ENCODE measurements at places on chromosomes 5 and 9. TPM values are rescaled to one million over a fixed set of nuclear protein-coding genes. Genes with fewer than 3 reads are reported as not detected.

DNA sequence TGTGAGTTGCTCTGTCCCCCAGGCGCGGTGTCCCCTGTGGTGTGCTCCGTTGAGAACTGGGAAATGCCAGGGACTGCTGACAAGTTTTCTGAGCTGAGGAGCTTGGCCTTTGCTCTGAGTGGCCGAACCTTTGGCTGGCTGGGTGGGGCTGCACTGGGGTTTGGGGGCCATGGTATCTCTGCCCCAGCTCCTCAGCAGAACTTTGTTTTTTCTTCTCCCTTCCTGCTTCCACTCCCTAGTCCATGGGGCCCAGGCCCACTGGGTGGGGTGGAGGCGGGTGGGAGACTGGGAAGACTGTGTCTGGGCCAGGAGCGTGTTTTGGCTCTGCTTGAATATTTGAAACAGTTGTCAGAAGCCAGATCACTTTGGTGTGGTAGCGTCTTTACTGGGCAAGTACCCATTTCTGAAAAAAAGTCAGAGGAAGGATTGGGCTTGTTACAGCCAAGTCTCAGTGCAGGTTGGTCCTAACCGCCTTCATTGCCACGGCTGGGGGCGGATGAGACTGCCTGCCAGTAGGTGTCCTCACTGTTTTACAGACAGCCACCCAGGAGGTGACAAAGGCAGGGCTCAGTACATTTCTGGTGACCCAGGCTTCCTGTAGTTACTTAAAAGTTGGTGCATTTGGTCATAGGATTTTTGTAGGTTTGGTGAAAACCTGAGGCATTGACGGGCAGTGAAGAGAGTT lies 92.7 kb downstream of the DAB2IP start:
- peak; percentile 64 for DNase-seq

DNA sequence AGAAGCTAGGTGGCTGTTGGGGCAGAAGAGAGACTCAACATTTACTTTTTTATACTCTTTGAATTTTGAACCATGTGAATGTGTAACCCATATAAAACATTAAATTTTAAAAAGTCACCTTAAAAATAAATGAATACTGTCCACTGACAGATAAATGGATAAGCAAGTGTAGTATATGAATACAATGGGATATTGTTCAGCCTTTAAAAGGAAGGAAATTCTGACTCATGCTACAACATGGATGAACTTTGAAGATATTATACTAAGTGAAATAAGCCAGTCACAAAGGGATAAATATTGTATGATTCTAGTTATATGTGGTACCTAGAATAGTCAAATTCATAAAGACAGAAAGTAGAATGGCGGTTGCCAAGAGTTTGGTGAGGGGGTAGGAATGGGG lies 113.9 kb downstream of the TMEM174 start:
- no peak for DNase-seq

The SLC23A1 gene
- total RNA-seq, result not detected

The ARHGEF28 gene
- 2.6 TPM for total RNA-seq

DNA sequence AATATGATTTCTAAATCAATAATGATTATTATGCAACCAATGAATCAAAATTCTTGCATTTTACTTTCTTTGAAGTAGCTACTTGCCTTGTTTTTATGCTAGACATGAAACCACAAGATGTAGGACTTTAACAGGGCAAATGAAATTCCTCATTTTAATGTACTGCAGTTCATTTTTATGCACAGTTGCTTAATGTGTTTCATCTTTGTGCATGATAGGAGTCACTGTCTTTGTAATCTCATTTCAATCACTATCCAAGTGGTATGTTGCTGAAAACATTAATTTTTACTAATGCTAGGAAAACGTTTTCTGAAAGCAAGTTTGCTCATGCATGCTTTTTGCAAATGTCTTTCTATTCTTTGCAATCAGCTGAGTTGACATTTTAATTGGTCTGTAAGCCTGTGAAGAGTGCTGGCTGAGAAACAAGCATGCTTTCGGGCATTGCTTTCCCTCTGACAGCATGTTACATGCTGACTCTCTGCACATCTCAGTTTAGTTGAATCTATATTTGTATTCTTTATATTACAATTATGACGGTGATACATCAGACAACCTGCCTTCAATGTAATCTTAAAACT lies 535.0 kb upstream of the CDH18 start:
- DNase-seq, result no peak

- DNase-seq, result no peak
These were observed 7.8 kb upstream of the DELE1 start for GRCh38 chr5:141915881-141916336.

DNA sequence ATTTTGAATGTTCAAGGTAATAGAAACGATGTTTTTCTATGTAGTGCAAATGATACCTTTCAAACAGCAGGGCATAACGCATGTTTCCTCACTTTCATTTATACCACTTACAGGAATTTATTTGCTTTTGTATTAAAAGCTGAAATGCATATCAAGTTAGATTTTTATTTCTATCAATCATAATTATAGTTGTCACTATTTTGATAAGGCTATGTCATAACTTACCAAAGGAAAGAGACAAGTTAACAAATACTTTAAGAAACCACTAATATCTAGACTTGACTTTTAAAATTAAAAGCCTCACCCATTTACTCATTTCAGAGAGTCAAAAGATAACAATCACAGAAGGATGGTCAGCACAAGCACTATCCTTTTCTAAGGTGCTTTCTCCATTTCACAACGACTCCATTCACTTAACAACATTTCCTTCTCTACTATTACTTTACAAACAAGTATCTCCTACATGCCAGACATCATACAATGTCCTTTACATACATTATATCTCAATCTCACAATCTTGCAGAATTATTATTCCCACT lies 12.6 kb downstream of the ERP44 start:
- no peak for DNase-seq

The SH2D3C gene
- 21.5 TPM for total RNA-seq

The CNTFR gene
- total RNA-seq, result 21.3 TPM

GRCh38 chr5:138980441-138980840 lies 105.3 kb upstream of the LRRTM2 start:
- no peak for DNase-seq

DNA sequence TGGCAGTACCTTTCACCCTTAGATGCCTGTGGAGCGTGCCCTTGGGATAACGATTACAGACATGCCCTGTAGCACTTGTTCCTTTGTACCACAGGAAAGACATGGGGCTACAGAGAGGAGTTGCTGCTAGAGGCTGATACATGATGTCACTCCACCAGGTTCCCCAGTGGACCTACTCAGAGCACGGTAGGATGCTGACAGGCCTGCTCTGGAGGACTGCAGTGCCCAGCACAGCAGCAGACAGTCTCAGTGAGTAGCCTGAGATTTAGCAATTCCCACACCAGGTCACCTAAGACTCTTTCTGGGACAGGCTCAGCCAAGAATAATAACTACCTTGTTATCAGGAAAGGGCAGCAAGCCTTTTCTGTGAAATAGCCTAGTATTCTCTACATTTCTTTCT lies 28.8 kb downstream of the PDE4D start:
- no peak for DNase-seq

DNA sequence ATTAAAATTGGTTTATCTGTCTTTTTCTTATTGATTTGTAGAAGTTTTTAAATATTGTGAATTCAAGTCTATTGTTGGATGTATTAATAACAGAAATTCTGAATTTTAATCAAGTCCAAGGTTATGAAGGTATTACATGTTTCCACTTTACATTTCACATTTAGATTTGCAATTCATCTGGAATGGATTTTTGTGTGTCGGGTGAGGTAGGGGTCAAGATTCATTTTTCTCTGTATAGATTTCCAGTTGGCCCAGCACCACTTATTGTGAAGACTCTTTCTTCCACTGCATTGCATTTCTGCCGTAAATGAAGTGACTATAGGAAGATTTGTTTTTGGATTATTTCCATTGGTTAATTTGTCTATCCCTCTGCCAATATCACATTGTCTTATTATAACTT lies 35.5 kb upstream of the DMRT2 start:
- no peak for DNase-seq

GRCh38 chr5:75412111-75412990 lies 75.3 kb downstream of the HMGCR start:
- DNase-seq, result no peak

DNA sequence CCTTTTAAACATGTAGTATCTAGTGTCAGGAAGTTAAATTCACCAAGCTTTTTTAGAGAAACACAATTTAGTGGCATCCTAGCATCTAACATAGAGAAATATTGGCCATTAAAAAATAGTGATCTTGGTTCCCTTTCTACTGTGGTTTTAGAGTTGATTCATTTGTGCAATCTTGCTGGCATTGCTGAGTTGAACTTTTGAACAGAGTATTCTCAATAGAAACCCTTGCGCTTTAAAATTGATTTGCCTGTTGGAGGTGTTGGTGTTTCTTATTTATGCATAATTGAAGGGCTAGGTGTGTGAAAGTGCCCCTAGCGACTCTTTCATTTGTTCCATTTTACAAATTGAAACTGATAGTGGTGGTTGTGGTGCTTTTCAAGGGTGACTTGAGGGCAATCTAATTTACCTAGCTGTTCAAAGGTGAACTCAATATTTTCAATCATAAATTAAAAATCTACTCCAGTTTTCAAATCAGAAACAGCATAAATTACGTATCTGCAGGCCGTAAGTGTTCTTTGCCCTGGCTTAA lies 73.0 kb upstream of the MPDZ start:
- no peak for DNase-seq

DNA sequence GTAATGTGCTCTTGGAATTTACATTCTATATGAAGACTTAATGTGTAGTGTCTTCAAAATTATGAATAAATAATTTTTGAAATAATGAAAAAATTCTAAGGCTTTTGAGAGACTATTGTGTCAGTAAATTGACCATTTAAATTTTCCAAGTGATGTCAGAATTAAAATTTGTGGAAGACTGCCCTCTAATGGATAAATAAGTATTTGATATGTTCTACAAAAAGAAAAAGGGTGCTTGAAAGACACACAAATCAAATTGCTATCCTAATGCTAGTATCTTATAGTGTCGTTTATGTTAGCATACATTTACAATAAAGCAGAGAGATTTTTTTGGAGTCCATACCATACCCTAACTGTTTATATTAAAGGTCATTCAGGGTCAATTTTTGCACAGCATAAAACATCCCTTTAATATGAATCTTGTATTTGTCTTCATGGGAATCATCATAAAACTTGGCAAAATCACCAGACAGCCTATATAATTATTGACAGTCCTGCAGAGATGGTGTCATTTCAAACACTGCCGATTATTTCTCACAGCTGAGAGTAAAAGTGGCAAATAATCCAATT lies 120.8 kb upstream of the SLC27A6 start:
- no peak for DNase-seq

The CCDC192 gene
- total RNA-seq, result not detected

DNA sequence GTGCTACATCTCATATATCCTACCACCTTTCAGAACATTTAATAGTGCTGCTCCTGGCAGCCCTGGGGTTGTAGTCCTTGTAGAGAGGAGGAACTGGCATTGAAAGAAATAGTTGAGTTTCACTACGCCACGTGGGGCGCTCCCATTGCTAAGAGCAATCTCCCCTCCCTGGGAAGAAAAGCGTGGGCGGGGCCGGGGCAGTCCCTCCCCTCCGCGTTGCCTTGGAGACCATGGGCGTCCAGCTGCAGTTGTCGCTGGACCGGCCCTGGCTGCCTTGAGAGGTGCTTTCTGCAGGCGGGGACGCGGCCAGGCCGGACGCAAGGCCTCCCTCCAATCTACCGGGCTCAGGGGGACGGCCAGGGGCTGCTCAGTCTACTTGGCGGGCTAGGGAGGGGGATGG lies 368 bp upstream of the CCDC180 start:
- peak; percentile 81 for DNase-seq

- DNase-seq, result no peak
These were observed 4.1 kb downstream of the ALDH1A1 start for GRCh38 chr9:72948575-72949243.

GRCh38 chr5:179762781-179763176 lies 30.2 kb downstream of the MAML1 start:
- DNase-seq, result no peak

DNA sequence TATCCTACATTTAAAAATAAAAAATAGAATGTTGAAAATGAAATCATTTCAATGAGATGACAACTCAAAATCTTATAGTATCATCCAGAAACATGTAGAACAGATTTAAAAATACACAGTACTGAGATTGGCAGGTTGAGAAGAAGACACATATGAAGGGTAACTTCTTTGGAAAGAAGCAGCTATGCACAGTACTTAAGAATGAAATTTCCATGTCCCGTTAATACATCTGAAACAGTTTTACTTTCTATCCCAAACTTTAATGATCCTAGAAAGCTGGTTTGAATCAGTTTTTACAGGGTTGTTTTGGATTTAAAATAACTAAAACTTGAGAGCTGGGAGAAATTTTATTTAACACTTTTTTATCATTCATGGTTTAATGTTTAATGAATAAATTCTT lies 36.0 kb upstream of the ARRDC3 start:
- DNase-seq, result no peak

The JAKMIP2 gene
- 0.29 TPM for total RNA-seq

The IL5 gene
- total RNA-seq, result not detected

DNA sequence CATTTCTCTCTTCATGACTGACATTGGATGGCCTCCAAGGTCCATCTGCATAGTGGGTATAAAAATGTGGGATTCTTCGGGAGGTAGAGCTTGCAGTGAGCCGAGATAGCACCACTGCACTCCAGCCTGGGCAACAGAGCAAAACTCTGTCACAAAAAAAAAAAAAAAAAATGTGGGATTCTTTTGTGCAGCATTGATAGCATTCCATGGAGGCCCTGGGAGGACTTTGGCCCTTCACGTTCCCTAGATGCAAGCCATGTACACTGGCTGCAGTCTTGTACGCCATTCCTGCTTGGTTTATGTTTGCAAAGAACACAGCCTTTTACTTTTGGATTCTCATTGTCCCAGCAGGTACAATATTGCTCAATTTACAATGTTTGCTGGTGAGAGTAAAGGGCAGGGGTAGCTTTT lies 157.8 kb downstream of the SLCO4C1 start:
- no peak for DNase-seq

The ANKRD18B gene
- 1.1 TPM for total RNA-seq

- peak; percentile 79 for DNase-seq
These were observed at the start of gene FGF18 for GRCh38 chr5:171418982-171419687. Gene FGF18, plus strand, starts transcription at chr5:171419647. Its CDS starts 553 bp downstream, at chr5:171420200.

DNA sequence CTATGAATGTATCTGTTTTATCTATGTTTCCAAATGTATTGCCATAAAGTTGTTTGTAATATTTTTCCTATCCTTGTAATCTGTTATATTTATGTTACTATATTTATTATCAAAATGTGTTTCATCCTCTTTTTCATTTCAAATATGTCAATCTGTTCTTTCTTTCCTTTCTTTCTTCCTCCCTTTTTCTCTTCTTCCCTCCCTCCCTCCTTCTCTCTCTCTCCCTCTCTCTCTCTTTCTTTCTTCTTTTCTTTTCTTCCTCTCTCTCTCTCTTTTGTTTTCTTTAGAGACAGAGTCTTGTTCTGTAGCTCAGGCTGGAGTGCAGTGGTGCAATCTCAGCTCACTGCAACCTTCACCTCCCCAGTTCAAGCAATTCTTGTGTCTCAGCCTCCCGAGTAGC lies 91.3 kb downstream of the GTF3C4 start:
- DNase-seq, result no peak

GRCh38 chr5:119363936-119364335 lies 8.1 kb downstream of the TNFAIP8 start:
- no peak for DNase-seq
